ENCODE measurements at places on chromosomes 7 and 10. TPM values are rescaled to one million over a fixed set of nuclear protein-coding genes. Genes with fewer than 3 reads are reported as not detected.

LLCFC1 gene
- total RNA-seq = not detected

MEOX2 gene
- total RNA-seq = not detected

CYP26C1 gene
- total RNA-seq = not detected

WDR86 gene
- total RNA-seq = not detected

PON1 gene
- total RNA-seq = not detected

SFTPA1 gene
- not detected for total RNA-seq

DDC gene
- total RNA-seq = not detected

PGAM2 gene
- 0.11 TPM for total RNA-seq

GRID2IP gene
- 0.14 TPM for total RNA-seq

KMT2E gene
- 37.4 TPM for total RNA-seq

GLI3 gene
- 8.3 TPM for total RNA-seq

LRIT1 gene
- not detected for total RNA-seq

CNNM1 gene
- 0.42 TPM for total RNA-seq

SORBS1 gene
- 0.74 TPM for total RNA-seq

C10orf53 gene
- total RNA-seq = not detected

H2BK1 gene
- total RNA-seq = not detected

SLC26A4 gene
- total RNA-seq = 0.14 TPM

FANK1 gene
- total RNA-seq = 4.1 TPM

AKR1C2 gene
- 8.6 TPM for total RNA-seq

PNLIPRP2 gene
- not detected for total RNA-seq

ANKRD30A gene
- not detected for total RNA-seq

ARHGAP22 gene
- 7.1 TPM for total RNA-seq

NANOS1 gene
- 0.78 TPM for total RNA-seq

STEAP1 gene
- total RNA-seq = 23.4 TPM

PNLIPRP1 gene
- not detected for total RNA-seq

CARD11 gene
- total RNA-seq = 27.7 TPM

ANKRD61 gene
- 0.28 TPM for total RNA-seq

SFRP4 gene
- not detected for total RNA-seq

GJD4 gene
- not detected for total RNA-seq

SH2B2 gene
- total RNA-seq = 0.35 TPM

PRXL2A gene
- 53.7 TPM for total RNA-seq

AKR1D1 gene
- total RNA-seq = not detected

FKBP6 gene
- total RNA-seq = not detected

KCNMA1 gene
- total RNA-seq = 3.9 TPM

RBP3 gene
- not detected for total RNA-seq

PSAP gene
- total RNA-seq = 401 TPM

CDC14C gene
- not detected for total RNA-seq

Data from foreskin keratinocyte (primary cell).